G401 (cell line): ENCODE measurements at places on chromosomes 4 and X. TPM values are rescaled to one million over a fixed set of nuclear protein-coding genes. Genes with fewer than 3 reads are reported as not detected.
A peak's percentile ranks its signal among the peaks of the same experiment; 100 is the strongest.

Gene ARSJ
- total RNA-seq, result not detected in 2 replicates

Gene TEX13C
- 0.31 TPM in 1 of 2 replicates, not detected in the other for total RNA-seq

Gene RAB33A
- not detected in 2 replicates for total RNA-seq

Gene XK
- total RNA-seq, result not detected in 2 replicates

Gene CPZ
- total RNA-seq, result not detected in 2 replicates

Gene ARX
- total RNA-seq, result 0.20 TPM in 1 of 2 replicates, not detected in the other

Gene JAKMIP1
- not detected in 2 replicates for total RNA-seq

Gene HDX
- total RNA-seq, result 1.2 and 1.7 TPM in 2 replicates

Gene PHF8
- total RNA-seq, result 8.7 and 17.0 TPM in 2 replicates

Gene SPARCL1
- total RNA-seq, result not detected in 2 replicates

Gene FBXW7
- total RNA-seq, result 45.2 and 59.5 TPM in 2 replicates

Gene PAGE2B
- total RNA-seq, result not detected in 2 replicates

Gene CYLC1
- not detected in 2 replicates for total RNA-seq

Gene LIMCH1
- total RNA-seq, result not detected in 2 replicates

Gene LINC00632
- not detected in 2 replicates for total RNA-seq

Gene ANKRD50
- total RNA-seq, result 6.0 and 12.7 TPM in 2 replicates

- no peak for DNase-seq
These were observed 16.7 kb upstream of the PPA2 start for GRCh38 chr4:105490523-105490922.

DNA sequence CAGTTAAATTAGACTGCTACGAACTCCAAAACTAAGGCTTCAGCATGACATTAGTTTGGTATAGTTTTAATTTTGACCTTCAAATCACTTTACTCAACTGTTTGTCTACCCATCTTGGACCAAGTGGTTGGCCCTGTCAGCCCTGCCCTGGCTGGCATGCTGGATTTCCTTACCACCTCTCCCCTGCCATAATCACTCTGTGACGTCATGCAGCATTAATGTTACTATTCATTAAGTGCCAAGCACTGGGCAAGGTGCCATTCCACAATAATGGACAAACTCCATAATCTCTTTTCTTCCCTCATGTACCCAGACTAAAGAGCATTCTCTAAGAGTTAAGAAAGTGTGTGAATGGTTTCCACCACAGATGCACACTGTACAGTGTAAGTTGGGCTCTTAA lies 277.0 kb upstream of the INTU start:
- DNase-seq, result no peak

DNA sequence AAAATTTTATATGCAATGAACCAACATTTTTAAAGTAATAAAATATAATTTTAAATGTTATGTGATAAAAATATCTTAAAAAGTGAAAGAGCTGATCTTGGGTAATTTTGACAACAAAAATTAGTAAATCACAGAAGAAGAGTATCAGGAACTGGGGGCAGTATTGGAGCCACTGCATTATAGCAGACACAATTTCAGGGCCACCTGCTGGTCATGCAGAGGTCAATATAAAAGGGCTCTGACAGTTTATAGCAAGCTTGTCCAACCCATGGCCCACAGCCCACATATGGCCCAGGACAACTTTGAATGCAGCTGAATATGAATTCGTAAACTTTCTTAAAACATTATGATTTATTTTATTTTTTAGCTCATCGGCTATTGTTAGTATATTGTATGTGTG lies 13.0 kb upstream of the LEF1 start:
- no peak for DNase-seq

- DNase-seq, result no peak
These were observed 568 bp downstream of the CHST7 start for GRCh38 chrX:46573892-46574773.

DNA sequence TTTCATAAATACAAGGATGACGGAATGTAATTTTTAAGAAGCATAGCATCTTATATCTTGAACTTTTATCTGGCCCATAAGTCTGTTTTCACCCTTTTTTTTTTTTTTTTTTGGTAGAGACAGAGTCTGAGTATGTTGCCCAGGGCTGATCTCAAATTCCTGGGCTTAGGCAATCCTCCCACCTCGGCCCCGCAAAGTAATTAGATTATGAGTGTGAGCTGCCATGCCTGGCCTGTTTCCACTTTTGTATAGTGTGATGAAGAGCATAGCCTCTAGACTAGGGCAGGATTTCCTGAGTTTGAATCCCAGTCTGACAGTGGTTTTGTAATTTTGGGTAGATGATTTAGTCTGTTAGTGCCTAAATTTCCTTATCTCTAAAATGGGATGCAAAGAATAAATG lies 11.0 kb downstream of the STIM2 start:
- DNase-seq, result no peak

GRCh38 chrX:74536152-74536831 lies 78.1 kb downstream of the RLIM start:
- peak; percentile 69 for DNase-seq

- no peak for DNase-seq
These were observed 14.2 kb upstream of the SPATA4 start for GRCh38 chr4:176209535-176209934.

GRCh38 chr4:13548984-13549546 lies 4.8 kb upstream of the NKX3-2 start:
- peak; percentile 51 for DNase-seq

GRCh38 chrX:120309873-120310705 lies 1.2 kb downstream of the TMEM255A start:
- DNase-seq, result no peak

- peak; percentile 11 for DNase-seq
These were observed 1.7 kb downstream of the PLAC8 start for GRCh38 chr4:83112678-83113428.

- DNase-seq, result no peak
These were observed 20.2 kb upstream of the CDKN2AIP start for GRCh38 chr4:183424109-183424744.

DNA sequence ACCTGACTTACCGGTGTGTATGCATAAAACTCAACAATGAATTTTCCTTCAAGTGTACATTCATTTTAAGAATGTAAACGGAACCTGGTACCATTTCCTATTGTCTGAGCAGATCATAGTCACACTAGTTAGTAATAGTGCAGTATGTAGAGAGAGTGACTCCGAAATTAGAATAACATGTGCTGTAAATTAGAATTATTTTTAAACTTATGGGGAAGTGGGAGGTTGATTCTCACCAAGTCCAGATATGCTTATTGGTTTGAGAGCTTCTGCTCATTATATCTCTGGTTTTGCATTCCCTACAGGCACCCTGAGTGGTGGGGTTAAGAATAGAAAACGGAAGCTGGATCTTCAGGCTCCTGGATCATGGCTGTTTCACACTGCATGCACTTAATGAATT lies 39.6 kb downstream of the KLF3 start:
- DNase-seq, result no peak

DNA sequence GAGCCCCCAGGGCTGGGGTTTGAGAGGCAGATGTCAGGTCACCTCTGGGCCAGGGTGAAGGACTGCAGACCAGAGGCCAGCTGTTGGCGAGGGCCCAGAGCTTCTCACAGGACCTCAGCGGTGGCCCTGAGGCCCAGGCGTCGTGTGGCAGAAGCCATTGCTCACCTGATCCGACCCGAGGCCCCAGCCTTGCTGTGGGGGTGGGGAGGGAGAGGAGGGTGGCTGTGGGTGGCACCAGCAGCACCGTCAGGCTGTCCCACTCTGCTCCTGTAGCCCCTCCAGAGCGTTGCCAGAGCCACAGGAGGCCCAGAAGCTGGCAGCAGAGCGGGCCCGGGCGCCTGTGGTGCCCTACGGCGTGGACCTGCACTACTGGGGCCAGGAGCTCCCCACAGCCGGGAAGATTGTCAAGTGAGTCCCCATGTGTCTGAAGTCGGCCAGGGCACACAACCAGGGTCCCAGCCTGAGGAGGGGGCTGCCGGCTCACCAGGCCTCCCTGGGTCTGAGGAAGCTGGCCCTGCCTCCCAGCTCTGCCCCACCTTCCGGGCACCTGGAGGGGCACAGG lies 28.8 kb downstream of the UVSSA start:
- no peak for DNase-seq

- no peak for DNase-seq
These were observed 30.4 kb downstream of the CCNQ start for GRCh38 chrX:153568451-153569011.

DNA sequence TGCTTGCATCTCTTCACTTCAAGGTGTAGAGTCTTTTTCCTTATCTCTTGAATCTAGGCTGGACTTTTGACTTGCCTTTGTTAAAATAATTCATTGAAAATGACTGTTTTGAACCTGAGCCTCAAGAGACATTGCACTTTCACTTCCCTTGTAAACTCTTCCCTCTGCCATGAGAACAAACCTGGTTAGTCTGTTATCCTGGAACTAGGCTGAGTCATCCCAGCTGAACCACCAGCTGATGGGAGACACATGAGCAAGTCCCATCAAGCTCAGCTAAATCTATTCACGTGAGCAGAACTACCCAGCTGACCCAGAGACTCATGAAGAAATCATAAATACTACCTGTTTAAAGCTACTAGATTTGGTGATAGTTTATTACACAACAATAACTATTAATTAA lies 202.3 kb upstream of the CENPE start:
- no peak for DNase-seq

- DNase-seq, result no peak
These were observed 51.8 kb downstream of the PHOX2B start for GRCh38 chr4:41696763-41697162.

GRCh38 chr4:15066140-15066539 lies 63.9 kb downstream of the CPEB2 start:
- DNase-seq, result peak; percentile 40

- DNase-seq, result no peak
These were observed 32.1 kb downstream of the TMEM131L start for GRCh38 chr4:153497988-153498967.

DNA sequence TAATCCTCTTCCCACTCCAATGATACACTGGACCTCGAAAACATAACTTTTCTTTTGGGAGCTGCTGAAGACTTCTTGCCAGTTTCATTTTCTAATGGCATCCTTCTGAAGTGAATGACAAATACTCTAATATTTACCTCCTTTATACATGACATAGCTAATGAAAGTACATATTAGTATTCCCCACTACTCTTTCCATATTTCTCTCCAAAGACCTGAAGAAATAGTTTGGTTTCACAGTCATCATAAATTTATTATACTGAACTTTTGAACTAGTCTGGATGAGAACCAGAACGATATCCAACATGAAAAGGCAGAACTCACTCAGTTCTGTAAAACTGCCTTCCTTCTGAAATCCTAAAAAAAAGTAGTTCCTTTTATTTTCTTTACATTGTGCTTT lies 139.1 kb downstream of the GPC3 start:
- no peak for DNase-seq

GRCh38 chr4:103306870-103307375 lies 108.8 kb upstream of the CENPE start:
- DNase-seq, result no peak

- no peak for DNase-seq
These were observed 26.1 kb upstream of the CFAP299 start for GRCh38 chr4:80309294-80310004.

- DNase-seq, result no peak
These were observed 504.4 kb upstream of the FAT1 start for GRCh38 chr4:187227907-187228704.

GRCh38 chrX:574830-575229 lies 55.8 kb upstream of the SHOX start:
- DNase-seq, result no peak

DNA sequence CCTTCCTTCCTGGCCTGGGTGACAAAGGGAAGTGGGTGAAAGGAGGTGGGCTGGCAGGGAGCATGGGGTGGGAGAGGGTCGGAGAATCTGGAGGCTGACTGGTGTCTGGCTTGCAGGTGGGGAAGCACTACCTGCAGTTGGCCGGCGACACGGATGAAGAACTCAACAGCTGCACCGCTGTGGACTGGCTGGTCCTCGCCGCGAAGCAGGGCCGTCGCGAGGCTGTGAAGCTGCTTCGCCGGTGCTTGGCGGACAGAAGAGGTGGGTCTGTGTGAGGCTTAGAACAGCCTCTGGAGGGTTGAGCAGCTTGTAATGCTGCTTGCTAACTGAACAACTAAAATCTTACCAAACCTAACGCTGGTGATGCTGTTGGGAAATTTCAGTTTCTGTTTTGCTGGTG lies 19.2 kb downstream of the WFS1 start:
- DNase-seq, result no peak

DNA sequence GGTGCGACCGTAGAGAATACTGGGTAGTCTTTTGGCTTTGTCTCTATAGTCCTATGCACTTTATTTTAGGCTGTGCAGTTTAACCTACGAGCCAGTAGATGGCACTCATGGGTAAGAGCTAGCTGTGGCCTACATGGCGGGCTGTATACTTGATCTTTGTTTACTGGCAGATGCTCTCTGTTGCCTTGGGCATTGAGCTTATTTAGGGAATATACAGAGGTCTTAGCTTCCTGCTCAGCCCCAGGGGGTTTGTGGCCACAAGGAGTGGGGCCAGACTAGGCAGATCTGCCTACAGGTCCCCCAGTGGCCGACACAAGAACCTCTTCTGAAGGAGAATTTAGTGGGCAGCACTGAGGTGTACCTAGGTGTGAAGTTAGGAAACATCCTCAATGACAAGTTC lies 227.6 kb upstream of the HDX start:
- DNase-seq, result peak; percentile 0

GRCh38 chr4:8364141-8364540 lies 76.4 kb downstream of the ACOX3 start:
- DNase-seq, result no peak

- DNase-seq, result no peak
These were observed 22.6 kb upstream of the TLR7 start for GRCh38 chrX:12844319-12844718.

- no peak for DNase-seq
These were observed 40.5 kb upstream of the ARSJ start for GRCh38 chr4:114019969-114020358.

DNA sequence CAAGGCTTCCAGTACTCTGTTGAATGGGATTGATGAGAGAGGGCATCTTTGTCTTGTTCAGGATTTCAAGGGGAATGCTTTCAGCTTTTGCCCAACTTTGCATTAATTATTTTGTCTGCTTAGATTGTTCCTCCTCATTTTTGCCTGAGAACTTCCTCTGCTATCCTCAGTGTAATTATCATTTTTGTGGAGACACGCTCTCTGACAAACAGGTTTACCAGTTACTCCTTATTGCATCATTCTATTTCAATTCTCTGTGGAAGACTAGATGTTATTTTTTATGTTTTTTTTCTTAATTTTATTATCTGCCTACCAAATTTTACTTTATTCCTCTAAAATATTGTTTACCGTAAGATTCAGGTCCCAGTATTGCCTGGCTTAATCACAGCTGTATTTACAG lies 349.2 kb downstream of the ADGRL3 start:
- no peak for DNase-seq

DNA sequence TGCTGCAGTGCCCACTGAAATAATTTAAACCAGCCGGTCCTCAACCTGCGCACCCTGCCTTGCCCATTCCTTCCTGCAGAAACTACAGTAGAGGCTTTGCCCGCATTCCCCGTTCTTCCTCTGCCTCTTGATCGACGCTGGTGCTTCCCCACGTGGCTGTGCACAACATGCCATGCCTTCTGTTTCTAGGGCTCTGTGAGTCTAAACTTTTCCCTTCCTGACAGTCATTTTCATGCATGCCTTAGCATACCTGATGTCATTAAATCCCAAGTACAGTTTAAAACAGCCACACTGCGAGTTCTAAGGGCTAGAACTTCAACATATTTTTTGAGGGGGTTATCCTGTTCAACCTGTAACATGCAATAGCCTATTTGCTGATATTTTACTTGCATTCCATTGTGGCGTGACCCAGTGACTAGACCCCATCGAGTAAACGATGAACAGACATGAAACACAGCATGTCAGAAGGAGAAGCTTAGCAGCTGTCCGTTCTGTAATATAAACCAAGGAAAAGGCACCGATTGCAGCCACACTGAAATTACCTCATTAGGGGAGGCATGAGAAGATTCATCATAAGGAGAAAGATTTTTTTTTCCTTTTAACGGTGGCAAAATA lies 232.5 kb downstream of the ARHGAP10 start:
- DNase-seq, result no peak
